ENCODE measurements at places on chromosomes 12 and 14.

- no peak for DNase-seq
Observed at GRCh38 chr14:90040411-90040810, 21.4 kb upstream of the KCNK13 start.

GRCh38 chr14:86858031-86858430, 1135.0 kb downstream of the GALC start:
- DNase-seq, result no peak

DNA sequence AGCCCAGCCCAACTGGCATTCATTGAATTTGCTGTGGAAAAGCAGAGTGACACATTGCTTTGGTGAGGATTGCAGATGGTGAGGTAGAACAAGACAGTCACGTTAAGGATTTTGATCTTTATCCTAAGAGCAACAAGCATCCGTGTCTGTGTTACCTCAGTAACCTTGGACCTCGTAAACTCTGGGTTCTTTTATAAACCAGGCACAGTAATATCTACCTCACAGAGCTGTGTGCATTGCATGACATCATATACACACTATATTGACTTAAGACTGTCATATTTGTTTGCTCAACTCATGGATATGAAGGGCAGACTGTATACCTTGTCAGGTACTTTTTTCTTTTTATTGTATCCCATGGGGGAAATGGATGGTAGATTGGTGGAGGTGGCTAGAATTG, 156.2 kb downstream of the ETV6 start:
- no peak for DNase-seq

- peak; percentile 29 for DNase-seq
Observed at GRCh38 chr14:23186913-23187654, 3.6 kb upstream of the SLC7A8 start.

DNA sequence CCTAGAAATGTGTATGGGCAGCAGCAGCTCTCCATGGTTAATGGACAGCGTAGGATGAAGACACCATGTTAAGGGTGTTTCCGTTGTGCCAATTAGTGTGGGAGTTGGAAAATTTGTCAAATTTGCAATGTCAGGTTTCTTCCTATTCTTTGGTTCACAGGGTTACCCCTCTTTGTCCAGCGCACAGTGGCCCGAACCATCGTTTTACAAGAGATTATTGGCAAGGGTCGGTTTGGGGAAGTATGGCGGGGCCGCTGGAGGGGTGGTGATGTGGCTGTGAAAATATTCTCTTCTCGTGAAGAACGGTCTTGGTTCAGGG, 26.0 kb upstream of the TAMALIN start:
- DNase-seq, result no peak

DNA sequence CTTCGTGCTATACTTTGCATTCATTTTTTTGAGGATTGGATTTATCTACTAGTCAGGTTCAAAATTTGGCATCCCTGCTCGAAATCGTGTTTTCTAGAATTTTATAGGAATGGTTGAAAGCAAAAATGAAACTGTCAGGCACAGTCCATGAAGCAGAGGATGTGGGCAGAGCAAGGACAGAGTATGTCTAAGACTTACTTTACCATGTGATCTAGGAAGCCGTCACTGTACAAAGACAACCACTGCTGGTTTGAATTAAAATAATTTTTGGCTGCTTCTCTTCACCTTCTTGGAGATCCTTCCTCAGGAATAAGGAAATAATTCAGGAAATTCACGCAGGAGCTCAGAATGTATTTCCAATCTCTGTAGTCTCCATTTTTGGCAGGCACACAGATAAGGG, 31.6 kb upstream of the SGPP1 start:
- no peak for DNase-seq

- no peak for DNase-seq
Observed at GRCh38 chr14:104517426-104517825, 62.1 kb upstream of the C14orf180 start.

- DNase-seq, result no peak
Observed at GRCh38 chr14:75258079-75258802, 20.4 kb upstream of the FOS start.

DNA sequence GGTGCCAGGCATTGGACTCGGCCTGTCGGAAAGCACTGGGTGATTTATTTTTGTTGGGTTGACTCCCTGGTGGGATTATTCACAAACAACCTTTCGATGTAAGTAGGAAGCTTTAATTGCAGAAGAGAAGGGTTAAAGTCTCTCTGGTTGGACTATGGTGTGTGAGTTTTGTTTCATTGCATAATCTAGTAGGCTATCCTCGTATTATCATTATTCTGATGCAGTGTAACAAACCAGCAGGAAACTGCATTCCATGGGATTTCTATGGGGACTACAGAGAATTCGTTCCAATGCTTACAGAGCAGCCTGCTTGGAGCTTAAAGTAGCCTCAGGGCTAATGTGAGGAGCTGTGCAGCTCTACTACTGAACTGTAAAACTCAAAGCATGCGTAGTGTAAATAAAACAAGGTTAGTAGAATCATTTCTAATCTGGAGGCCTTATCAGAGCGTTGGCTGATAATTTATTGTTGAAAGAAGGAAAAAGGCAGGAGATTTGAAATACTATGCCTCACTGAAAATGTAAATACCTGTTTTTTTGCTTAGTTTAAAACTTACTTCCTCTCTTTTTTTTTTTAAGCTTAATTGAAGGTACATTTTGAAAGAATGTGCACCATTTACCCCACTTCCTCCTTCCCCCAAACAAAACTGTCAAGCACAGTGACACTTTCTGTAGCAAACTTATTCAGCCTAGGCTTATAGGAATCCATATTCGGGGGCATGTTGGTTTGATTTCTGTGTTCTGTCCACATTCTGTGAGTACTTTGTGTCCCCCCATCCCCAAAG, 226.7 kb downstream of the NPAS3 start:
- no peak for DNase-seq

DNA sequence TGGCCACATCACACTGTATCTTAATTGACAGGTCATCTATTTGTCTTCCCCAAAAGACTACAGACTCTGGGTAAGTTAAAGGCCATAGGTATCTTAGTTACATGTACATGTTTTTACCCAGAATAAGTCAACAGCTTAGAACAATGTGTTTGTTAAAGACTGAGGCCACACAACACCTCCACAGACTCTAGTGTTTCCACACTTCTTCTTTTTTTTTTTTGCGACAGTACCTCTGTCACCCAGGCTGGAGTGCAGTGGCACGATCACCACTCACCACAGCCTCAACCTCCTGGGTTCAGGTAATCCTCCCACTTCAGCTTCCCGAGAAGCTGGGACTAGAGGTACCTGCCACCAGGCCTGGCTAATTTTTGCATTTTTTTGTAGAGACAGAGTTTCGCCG, 1.3 kb downstream of the GPN3 start:
- DNase-seq, result no peak

DNA sequence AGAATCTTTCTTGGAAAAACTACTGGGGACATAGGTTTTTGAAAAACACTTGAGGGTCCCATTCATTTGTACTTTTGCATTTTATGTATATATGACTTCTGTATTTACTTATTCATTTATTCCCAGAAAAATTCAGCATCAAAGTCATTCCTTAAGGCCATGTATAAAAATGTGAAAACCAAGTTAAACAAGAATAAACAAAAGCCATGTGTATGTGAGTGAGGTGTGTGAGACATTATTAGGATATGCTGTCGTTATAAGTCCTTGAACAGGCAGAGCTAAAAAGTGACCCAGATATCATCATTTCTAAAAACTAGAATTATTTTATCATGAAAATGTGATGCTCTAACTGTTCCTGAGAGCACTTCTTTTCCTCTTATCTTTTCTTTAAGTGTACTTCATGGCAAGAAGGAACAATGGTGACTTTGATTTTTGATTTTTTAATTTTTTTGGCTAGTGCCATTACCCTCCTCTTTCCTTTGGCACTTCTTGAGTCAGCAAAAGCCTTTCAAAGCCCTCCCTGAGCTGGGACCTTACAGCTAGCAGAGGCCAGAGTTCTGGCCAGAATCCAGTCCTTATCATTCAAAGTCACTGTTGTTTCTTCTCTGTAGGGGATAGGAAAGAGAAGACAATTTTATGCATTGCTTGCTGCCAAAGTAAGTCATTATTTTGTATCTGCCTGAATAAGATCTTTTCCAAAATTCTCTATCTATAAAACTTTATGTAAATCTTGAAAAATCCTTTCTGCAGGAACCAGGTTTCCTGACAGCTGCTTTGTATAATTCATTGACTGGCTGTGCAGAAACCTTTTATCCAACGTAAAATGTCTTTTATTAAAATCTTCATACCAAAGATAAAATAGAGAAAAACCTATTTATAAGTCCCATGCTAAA, 419.7 kb upstream of the PRICKLE1 start:
- no peak for DNase-seq

GRCh38 chr12:115519887-115520286, 757.6 kb downstream of the MED13L start:
- no peak for DNase-seq

DNA sequence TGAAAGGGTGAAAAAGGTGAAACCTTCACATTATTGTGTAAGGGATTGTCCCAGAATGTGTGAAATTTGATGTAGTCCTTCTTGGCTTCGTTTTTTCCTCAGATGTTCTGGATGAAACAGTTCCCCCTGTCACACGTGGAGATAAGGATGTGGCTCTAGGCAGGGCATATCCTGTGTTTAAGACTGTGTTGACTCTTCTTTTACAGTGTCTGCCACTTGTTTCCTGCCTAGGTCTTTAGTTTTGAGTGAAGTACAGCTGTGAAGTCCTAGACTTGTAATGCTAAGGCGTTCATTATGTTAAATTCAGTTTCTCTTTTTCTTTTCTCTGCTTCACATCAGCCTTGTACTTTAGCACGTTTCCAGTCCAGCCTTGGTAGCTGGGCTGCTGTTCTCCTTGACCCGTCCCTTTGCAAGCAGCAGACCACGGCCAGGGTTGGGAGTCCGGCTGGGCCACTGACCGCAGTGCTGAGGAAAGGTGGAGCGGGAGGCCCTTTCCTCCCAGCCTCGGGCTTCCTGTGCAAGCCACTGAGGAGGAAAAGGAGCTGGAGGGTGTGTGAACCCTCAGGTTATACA, 59.1 kb downstream of the RASSF3 start:
- DNase-seq, result no peak

GRCh38 chr12:3019005-3019680, 58.0 kb upstream of the TSPAN9 start:
- no peak for DNase-seq

- DNase-seq, result peak; percentile 96
Observed at GRCh38 chr14:104926619-104927431, 2.1 kb downstream of the PLD4 start.

DNA sequence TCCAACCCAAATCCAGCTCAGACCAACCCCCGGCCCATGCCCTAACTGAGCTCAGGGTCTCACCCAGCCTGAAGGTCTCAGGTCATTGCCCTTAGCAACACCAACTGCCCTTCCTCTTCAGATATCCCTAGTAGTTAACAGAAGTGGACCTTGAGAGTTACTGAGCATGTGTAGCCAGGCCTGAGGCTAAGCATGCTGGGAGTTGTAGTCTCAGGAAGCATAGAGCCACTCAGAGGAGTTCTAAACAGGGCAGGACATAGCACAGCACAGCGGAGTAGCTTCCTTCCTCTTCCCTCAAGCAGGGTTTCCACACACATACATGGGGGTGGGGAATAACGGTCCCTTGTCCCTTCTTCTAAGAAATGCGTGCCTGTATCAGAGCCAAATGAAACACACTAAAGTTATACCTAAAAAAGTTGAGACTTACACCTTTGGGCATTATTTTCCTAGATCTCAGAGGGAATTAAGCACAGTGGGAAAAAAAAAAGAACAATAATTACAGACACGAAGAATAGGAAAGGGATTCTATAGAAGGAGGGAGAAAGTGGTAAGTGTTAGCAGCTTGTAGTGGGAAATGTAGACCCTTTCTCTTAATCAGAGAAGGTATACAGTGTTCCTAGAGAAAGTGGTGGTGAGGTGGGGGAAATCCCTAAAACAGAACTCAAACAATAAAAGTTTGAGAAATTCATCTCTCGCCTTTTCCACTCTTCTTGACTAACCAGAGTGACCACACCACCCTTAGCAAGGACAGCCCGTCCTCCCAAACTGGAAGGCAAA, 4.4 kb downstream of the KMT2D start:
- peak; percentile 80 for DNase-seq

GRCh38 chr12:27060740-27061139, 21.6 kb downstream of the C12orf71 start:
- DNase-seq, result no peak

DNA sequence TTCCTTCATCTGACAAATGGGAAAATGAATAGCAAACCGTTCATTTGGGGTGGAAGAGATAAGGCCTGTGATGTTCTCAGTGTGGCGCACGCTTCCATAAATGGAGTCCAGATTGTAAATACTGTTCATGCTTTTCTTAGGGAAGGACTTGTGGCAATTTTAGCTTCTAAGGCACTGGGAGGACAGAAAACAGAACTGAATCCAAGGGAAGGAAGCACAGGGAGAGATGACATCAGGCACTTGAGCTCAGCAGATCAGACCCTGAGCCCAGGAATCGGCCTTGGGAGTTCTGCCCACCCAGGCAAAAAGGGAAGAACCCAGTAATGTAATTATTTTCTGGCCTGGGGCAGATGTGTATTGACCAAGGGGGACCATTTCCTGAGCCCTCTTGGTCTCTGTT, 7.2 kb upstream of the SH2B3 start:
- DNase-seq, result no peak

DNA sequence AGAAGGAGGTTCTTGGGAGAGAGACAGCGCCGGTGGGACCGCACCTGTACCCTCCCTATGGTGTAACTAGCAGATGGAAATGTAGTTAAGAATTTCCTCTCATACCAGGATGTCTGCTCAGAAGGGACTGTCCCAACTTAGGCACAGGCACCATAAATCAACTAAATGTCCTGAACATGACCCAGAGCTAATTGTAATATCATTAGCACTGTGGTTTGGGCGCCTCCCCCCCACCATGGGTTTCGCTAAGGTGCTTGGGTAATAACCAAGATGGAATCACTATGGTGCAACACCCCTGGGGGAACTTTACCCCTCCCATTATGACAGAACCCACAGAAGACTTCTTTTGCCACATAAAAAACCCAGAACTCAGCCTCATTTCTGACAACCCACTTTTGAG, 15.9 kb downstream of the ZNF641 start:
- no peak for DNase-seq

DNA sequence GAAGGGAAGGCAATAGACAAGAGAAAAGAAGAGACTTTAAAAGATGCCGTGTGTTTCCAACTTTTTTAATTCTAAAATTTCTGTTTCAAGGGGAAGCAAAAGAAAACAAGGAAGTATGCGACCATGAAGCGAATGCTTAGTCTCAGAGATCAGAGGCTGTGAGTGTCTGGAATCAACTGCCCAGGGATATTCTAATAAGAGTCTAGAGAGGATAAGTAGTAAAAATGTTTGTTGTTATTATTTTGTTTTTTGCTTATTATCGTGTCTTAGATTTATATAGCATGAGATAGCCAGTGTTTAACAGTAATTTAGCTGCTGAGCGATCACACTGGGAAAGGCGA, 421 bp downstream of the FCF1 start:
- DNase-seq, result no peak
